ENCODE measurements at places on chromosomes 2 and 18. TPM values are rescaled to one million over a fixed set of nuclear protein-coding genes. Genes with fewer than 3 reads are reported as not detected.

GRCh38 chr2:67145851-67146250 is 251.3 kb upstream of the ETAA1 start:
- no peaks in the 10 kb centered on the region for H3K36me3 ChIP-seq
- H3K4me1 ChIP-seq = no peaks in the 10 kb centered on the region
- H3K4me3 ChIP-seq = no peak overlapping the region
- H3K27me3 ChIP-seq = no peaks in the 10 kb centered on the region

- H3K27me3 ChIP-seq = no peaks in the 10 kb centered on the region
- H3K4me1 ChIP-seq = peaks cover 11% of the 10 kb centered on the region
- no peak overlapping the region for H3K4me3 ChIP-seq
- no peak for DNase-seq
Measured at GRCh38 chr2:105770149-105770548, 25.4 kb downstream of the NCK2 start.

- H3K27ac ChIP-seq = peak overlapping the region; percentile 98
- no peak for DNase-seq
- peak overlapping the region; percentile 80 for H3K4me3 ChIP-seq
Measured at GRCh38 chr2:27891673-27892105, 1.2 kb downstream of the BABAM2 start.

CPS1 gene
- 1.6 TPM for total RNA-seq

- no peaks in the 10 kb centered on the region for H3K27me3 ChIP-seq
- no peak overlapping the region for H3K27ac ChIP-seq
- H3K4me1 ChIP-seq = no peaks in the 10 kb centered on the region
- no peaks in the 10 kb centered on the region for H3K36me3 ChIP-seq
Measured at GRCh38 chr18:58580623-58581022, 48.3 kb downstream of the ALPK2 start.

- no peak overlapping the region for H3K27ac ChIP-seq
- no peaks in the 10 kb centered on the region for H3K36me3 ChIP-seq
- DNase-seq = no peak
- H3K4me3 ChIP-seq = no peak overlapping the region
Measured at GRCh38 chr18:78894033-78894305, 85.6 kb upstream of the SALL3 start.

DNA sequence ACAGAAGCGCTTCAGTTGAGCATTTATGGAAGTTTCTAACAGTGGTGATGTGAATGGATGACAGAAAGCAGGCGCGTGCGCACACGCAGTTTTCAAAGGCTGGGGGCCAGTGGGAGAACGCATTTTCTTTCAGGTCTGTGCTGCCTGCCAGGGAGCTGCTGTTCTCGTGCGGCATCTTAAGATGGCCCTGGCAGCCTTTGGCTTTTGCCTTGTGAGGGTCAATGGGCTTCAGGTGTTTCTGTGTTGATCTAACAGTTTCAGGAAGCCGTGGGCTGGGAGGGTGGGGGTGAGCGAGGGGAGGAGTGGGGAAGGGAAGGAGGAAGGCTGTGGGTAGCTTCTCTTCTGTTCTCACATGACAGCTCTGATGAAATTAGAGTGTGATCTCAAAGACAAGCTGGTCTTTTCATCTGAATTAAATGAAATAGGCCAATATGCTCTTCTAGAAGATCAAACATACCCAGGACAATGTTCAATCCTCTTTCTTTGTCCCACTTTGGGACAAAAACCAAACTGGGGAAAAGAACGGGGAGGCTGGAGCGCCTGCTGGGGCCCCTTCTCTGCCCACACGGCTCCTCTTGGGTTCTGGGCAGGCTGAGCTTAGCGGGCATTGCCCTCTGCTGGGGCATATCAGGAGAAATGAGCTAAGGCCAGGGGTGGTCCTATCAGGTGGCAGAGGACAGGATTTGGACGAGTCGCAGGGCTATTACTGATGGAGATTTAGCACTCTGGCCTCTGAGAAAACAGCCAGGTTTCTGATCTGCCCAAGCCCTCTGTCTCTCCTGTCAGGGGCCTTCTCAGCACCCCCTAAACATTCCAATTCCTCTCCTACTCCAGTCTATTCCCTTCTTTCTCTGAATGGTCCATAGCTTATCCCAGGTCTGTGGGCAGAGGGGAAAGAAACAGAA is 126.2 kb upstream of the LGALSL start:
- H3K4me1 ChIP-seq = peaks cover 29% of the 10 kb centered on the region
- no peak overlapping the region for H3K27ac ChIP-seq
- peak; percentile 58 for DNase-seq
- no peaks in the 10 kb centered on the region for H3K36me3 ChIP-seq

DNA sequence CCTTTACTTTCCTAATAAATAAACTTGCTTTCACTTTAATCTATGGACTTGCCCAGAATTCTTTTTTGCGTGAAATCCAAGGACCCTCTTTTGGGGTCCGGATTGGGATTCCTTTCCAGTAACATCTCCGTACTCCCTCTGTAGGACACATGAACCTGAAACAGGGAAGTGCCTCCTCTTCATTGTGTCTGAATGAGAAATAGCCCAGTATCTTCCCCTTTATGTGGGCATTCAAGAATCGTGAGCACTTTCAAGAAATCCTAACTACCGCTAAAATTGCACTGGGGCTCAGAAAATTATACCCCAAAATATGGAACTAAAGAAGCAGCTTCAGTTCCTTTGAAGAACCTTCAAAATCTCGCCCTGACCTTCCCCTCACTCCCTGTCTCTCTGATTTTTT is 7.8 kb upstream of the POMC start:
- no peak overlapping the region for H3K27ac ChIP-seq
- no peaks in the 10 kb centered on the region for H3K27me3 ChIP-seq
- H3K36me3 ChIP-seq = no peaks in the 10 kb centered on the region
- no peaks in the 10 kb centered on the region for H3K4me1 ChIP-seq
- H3K4me3 ChIP-seq = no peak overlapping the region

- peaks cover 24% of the 10 kb centered on the region for H3K4me1 ChIP-seq
- H3K36me3 ChIP-seq = no peaks in the 10 kb centered on the region
- no peaks in the 10 kb centered on the region for H3K27me3 ChIP-seq
- no peak for DNase-seq
- H3K27ac ChIP-seq = peak overlapping the region; percentile 81
- no peak overlapping the region for H3K4me3 ChIP-seq
Measured at GRCh38 chr2:177165721-177166711, 46.6 kb upstream of the HNRNPA3 start.

- peak overlapping the region; percentile 96 for H3K27ac ChIP-seq
- DNase-seq = no peak
- H3K4me3 ChIP-seq = peak overlapping the region; percentile 89
- H3K4me1 ChIP-seq = peaks cover 48% of the 10 kb centered on the region
Measured at GRCh38 chr2:69645031-69645431, 1.5 kb upstream of the AAK1 start.

DNA sequence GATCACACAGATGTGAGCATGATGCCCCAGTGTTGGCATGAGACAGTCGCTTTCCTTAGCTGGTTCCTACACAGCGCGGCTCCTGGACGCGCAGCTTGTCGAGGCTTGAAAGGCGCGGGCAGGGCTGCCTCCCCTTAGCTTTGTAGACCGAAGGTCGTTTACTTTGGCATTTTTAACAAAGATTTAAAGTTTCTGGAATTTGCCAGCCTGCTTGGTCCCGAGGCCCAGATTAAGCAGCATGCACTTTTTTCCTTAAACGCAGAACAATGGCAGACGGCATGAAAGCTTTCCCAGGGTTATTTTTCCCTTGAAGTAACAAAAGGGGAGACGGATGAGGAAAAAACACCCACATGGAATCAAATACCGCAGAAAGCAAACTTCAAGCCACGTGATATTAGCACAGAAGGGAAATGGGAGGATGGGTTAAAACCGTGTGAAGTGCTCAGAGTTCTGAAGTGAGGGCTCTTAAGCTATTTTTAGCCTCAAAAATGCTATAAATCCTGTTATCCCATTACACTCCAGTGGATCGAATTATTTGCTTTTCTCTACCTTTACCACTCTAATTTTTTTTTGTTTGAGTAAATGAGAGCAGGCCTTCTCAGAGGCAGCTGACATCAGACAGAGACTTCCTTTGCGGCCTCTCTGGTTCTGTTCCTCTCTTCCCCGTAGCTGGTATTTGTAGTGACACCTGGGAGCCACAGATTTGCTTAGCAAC is 55.7 kb downstream of the NPAS2 start:
- no peaks in the 10 kb centered on the region for H3K36me3 ChIP-seq
- peaks cover 7% of the 10 kb centered on the region for H3K4me1 ChIP-seq
- no peak overlapping the region for H3K4me3 ChIP-seq
- DNase-seq = peak; percentile 56

PRKAG3 gene
- not detected for total RNA-seq

IGFBP2 gene
- total RNA-seq = 64.7 TPM

DNA sequence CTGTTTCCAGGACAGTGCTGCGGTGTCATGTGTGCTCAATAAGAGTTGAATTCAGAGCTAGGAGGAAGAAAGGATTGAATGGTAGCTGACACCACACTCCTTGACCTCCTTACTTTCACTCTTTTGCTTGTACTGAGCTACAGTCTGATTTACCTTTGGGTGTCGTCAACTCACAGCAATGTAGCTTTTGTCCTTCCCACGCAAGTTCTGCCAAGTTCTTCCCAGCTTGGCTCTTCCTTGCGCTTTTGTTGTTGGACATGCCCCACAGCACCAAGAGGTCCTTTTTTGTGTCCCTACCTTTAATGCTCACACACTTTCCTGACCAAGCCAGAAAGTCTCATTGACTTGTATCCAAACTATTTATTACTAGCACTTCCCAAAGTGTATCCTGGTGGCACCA is 38.3 kb upstream of the ITGB6 start:
- H3K4me1 ChIP-seq = peaks cover 12% of the 10 kb centered on the region
- H3K36me3 ChIP-seq = no peaks in the 10 kb centered on the region
- H3K27ac ChIP-seq = no peak overlapping the region
- H3K27me3 ChIP-seq = no peaks in the 10 kb centered on the region
- H3K4me3 ChIP-seq = no peak overlapping the region

DNA sequence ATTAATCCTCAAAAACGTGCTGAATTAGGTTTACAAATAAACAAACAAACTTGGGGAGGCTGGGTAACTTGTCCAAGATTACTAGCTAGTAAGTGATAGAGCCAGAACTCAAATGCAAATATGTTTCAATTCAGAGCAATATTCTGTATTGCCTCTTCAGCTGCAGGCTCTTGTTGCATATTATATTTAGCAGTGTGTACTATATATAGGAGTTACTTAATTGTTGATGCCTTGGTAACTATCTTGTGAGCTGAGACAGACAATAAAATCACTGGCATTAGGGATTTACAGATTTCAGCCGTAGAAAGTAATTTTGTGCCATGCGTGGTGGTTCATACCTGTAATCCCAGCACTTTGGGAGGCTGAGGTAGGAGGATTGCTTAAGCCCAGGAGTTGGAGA is 10.2 kb upstream of the ANKRD12 start:
- H3K36me3 ChIP-seq = peaks cover 35% of the 10 kb centered on the region
- DNase-seq = no peak
- H3K4me1 ChIP-seq = no peaks in the 10 kb centered on the region
- H3K27ac ChIP-seq = no peak overlapping the region
- no peak overlapping the region for H3K4me3 ChIP-seq

PAIP2B gene
- 7.1 TPM for total RNA-seq

GRCh38 chr18:24293254-24293653 is 104.4 kb downstream of the OSBPL1A start:
- H3K4me1 ChIP-seq = no peaks in the 10 kb centered on the region
- H3K27ac ChIP-seq = no peak overlapping the region
- DNase-seq = no peak
- H3K4me3 ChIP-seq = no peak overlapping the region

MOGAT1 gene
- 1.00 TPM for total RNA-seq

- no peak overlapping the region for H3K27ac ChIP-seq
- H3K36me3 ChIP-seq = no peaks in the 10 kb centered on the region
- H3K4me3 ChIP-seq = no peak overlapping the region
- DNase-seq = no peak
- no peaks in the 10 kb centered on the region for H3K27me3 ChIP-seq
Measured at GRCh38 chr18:22844190-22844589, 88.9 kb upstream of the RBBP8 start.

GRCh38 chr2:41932241-41933045 is 115.4 kb upstream of the PKDCC start:
- no peaks in the 10 kb centered on the region for H3K4me1 ChIP-seq
- no peaks in the 10 kb centered on the region for H3K36me3 ChIP-seq
- H3K4me3 ChIP-seq = no peak overlapping the region
- H3K27ac ChIP-seq = no peak overlapping the region

GRCh38 chr2:161420406-161421074 is 4.4 kb downstream of the TBR1 start:
- H3K4me1 ChIP-seq = peaks cover 34% of the 10 kb centered on the region
- DNase-seq = no peak
- H3K27me3 ChIP-seq = peaks cover 77% of the 10 kb centered on the region
- no peak overlapping the region for H3K27ac ChIP-seq

GRCh38 chr18:46274266-46274665 is 170.1 kb downstream of the HAUS1 start:
- no peak overlapping the region for H3K4me3 ChIP-seq
- DNase-seq = no peak
- no peaks in the 10 kb centered on the region for H3K4me1 ChIP-seq
- no peaks in the 10 kb centered on the region for H3K36me3 ChIP-seq

TSPYL6 gene
- not detected for total RNA-seq

DNA sequence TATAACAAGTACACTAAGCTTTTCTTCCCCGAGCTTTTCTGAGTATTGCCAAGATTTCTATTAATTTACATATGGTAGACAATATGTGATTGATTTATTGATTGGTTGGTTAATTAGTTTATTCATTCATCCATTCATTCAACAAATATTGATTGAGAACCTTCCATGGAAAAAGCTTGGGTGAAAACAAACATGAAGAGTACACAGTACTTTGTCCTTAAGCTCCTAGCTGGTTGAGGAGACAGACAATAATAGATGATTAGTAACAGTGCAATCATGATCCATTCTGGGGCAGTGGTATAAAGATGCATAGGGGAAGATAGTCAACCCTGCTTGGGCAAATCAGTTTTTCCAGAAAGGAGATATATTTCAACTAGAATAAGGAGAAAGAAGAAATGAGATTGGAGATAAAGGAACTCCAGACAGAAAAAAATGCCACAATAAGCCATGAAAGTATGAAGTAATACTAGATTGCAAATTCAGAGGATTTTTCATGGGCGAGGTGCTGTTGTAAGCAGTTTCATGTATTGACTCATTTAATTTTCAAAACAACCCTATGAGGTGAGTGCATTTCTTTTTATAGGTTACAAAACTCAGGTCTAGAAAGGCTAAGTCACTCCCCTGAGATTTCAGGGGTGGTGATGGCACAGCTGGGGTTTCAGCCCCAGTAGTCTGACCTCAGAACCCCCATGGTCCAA is 129.5 kb downstream of the RND3 start:
- no peaks in the 10 kb centered on the region for H3K27me3 ChIP-seq
- no peaks in the 10 kb centered on the region for H3K36me3 ChIP-seq
- H3K4me1 ChIP-seq = no peaks in the 10 kb centered on the region
- H3K4me3 ChIP-seq = no peak overlapping the region

Measured in upper lobe of left lung (tissue), 6 donors.